ENCODE measurements at places on chromosomes 16 and 17.

- no peak for DNase-seq
These were observed 43.4 kb downstream of the ENGASE start for GRCh38 chr17:79117905-79118487.

- DNase-seq, result no peak
These were observed 29.2 kb upstream of the MPHOSPH6 start for GRCh38 chr16:82199209-82199608.

GRCh38 chr17:81049372-81049911, 14.5 kb downstream of the BAIAP2 start:
- DNase-seq, result no peak

- DNase-seq, result peak; percentile 77
These were observed 5.7 kb downstream of the DLG4 start for GRCh38 chr17:7213895-7214299.

- no peak for DNase-seq
These were observed 36.3 kb downstream of the OR1D5 start for GRCh38 chr17:3026856-3027751.

DNA sequence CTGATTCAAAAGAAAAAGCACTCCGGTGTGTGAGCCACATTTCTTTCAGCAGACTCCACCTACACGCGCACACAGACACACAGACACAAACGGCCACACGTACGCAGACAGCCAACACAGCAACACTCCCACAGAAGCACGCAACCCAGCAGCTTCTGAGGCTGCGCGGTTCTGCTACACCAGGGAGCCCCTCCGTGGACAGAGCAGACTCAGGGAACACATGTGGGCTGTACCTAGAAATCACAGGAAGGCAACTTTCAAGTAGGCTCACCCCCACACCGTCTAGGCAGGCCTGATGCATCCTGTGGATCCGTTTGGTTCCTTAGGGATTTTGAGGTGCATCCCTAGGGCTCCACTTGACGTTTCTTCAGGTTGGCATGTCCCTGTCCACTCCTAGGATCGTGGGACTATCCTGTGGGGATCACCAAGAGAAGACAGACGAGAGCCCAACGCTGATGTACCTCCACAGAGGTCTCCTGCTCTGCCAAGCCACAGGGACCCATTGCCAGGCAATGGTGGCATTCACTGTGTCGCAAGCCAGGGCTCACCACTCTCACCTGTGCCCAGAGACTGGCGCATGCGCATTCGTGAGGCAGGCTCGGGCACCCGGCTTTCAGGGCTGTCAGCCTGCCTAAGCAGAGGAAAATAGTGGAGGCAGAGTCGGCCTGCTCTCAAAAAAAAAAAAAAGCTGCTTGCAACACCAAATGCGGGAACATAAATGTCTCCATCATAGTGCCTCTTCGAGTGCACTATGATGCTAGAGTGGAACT, 2333.3 kb downstream of the TP53TG3F start:
- DNase-seq, result no peak

DNA sequence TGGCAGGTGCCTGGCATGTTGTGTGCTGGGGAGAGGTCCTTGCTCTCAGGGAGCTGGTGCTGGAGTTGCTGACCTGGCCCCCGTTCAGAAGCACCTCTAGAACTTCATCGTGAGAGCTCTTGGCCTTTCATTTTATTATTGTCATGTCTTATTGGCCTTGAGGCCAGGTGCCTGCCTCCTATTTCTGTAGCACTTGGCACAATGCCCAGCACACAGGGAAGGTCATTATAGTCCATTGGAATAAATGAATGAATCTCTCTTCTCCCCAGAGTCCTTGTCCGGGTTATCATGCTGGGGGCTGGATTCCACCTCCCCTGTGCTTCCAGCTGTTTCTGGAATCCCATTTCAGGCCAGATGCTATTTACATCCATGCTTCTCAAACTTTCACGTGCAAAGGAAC, 169.2 kb downstream of the HAPSTR1 start:
- DNase-seq, result no peak
